ENCODE measurements at places on chromosomes 2 and 18.
A peak's percentile ranks its signal among the peaks of the same experiment; 100 is the strongest.

- no peak for DNase-seq
Observed at GRCh38 chr2:98648451-98648850, 40.1 kb downstream of the UNC50 start.

GRCh38 chr2:215825707-215826106 is 187.6 kb downstream of the MREG start:
- no peak for DNase-seq

- no peak for DNase-seq
Observed at GRCh38 chr18:29171892-29172755, 995.2 kb upstream of the CDH2 start.

DNA sequence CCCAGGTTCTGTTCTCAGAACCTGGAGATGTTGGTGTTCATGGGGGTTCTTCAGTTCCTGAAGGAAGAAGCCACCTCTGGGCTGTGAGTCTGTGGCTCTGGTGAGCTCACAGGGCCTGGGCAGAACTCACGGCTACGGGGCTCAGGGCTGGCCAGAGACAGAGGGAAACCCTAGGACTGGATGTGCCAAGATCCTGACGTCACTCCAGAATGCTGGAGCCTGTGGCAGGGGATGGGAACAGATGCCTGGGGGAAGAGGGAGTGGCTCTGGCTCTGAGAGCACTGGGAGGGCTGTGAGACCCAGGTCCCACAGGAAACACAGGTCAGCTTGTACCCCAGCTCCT is at the start of gene OTOF:
OTOF (minus strand) TSS at position 214 of the 343 bp plus-strand sequence.
- DNase-seq, result no peak

- no peak for DNase-seq
Observed at GRCh38 chr2:239202836-239203235, 198.0 kb downstream of the HDAC4 start.

DNA sequence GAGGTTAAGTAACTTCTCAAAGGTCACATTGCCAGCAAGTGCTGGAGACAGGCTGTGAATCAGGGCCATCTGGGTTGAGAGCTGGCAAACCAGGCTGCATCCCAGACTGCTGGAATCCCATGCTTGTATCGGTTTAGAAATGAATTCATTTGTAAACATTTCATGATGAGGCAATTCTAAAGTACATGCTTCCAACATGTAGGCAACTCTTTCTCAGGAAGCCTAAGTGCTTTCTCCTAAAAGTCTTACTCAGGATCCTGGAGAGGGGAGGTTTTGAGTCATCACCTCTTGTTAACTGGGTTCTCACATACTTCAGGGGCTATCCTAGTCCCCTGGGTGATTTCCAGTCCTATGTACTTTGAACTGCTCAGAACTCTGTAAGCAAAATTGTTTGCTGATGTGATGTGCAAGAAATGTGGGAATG is 416.5 kb downstream of the MEIS1 start:
- DNase-seq, result no peak

DNA sequence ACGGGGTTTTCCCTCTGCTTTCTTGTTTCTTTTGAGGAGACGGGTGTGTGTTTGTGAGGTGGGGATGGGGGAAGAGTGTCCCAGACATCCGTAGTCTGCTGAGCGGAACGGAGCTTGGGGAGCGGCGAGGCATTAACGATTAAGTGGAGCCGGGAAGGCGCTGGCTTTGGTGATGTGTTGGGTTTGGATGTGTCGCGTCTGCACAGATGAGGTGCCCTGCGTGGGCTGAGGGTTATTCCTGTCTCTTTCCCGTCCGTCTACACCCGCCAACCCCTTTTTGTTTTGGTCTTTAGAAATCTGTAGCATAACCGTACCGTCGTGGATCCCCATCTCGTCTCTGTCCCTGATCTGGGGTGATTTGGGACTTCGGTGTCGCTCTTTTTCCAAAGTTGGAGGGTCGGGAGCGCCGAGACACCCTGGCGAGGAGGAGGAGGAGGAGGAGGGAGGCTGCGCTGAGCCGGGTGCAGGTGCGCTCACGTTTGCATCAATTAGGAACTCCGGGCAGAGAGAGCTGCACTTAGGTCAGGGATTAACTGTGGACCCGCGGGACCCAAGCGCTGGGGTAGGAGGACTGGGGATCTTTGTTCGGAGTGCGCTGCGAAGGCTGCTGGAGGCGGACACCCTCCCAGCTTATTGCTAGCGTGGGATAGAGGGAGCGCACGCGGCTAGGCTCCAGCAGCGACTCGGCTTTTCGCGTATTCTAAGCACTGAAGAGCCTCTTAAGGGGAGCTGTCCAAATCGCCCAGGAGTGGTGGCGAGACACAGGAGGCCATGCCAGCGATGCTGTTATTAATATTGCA is 720.3 kb downstream of the DPP10 start:
- DNase-seq, result peak; percentile 44

- DNase-seq, result no peak
Observed at GRCh38 chr2:15145046-15145817, 415.9 kb downstream of the NBAS start.

DNA sequence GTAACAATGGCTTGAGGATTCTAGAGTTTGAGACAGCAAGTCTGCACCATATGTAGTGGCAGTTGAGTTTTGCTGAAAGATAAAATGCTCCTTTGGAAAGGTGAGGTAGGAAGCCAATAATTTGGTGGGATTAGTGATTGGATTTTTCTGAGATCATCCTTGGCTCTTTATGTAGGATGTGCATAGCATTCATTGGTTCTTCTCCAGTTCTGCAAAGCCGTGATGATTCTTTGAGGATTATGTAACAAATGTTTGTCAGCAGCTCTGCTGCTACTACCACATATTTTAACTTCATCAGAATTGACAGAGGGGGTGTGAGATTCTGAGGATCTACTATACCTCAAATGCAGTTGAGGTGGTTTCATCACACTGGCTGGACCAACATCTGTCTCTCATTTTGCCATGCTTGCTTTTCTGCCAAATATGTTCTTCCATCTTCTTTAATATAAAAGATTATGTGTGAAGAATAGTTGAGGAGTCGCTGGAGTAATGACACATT is 188.9 kb upstream of the RASGRP3 start:
- DNase-seq, result no peak

- DNase-seq, result no peak
Observed at GRCh38 chr2:222427646-222428301, 3.4 kb downstream of the SGPP2 start.

- peak; percentile 49 for DNase-seq
Observed at GRCh38 chr2:135913727-135914365, 37.6 kb upstream of the MCM6 start.

- no peak for DNase-seq
Observed at GRCh38 chr18:33749834-33750233, 171.8 kb downstream of the ASXL3 start.

DNA sequence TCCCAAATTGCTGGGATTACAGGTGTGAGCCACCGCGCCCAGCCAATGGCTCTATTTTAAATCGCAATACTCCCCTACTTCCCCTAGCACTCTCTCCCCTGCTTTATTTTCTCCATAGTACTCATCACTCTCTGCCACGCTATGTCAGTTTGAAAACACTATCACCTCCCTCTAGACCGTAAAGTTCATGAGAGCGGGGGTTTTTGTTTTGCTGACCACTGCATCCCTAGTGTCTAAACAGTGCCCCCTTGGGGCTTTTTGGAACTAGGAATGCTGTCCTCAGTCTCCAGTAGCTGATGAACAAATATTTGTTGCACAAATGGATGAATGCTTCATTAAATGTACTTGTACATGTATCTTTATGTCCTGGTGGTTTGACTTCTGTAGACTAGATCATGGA is 44.1 kb downstream of the ATOH8 start:
- DNase-seq, result peak; percentile 66

GRCh38 chr18:38052879-38053590 is 487.4 kb upstream of the CELF4 start:
- no peak for DNase-seq

- peak; percentile 99 for DNase-seq
Observed at GRCh38 chr2:6957910-6958615, 40.9 kb downstream of the RNF144A start.

DNA sequence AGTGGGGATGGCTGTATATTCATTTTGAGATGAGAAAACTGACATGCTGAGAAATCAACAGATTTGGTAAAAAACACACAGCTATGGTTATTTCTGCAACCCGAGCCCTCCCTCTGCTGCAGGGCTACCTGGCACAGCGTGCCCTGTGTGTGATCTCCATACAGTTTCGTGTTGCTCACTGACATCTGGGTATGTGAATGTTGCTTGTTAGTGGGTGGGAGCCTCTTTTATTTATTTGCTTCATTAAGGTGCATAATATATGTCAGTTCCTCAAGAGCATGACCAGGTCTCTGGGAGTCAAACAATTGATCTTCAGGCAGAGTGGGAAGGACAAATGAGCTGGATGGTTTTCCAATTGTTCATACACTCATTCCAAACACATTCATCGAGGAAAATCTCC is 139.1 kb upstream of the FHL2 start:
- DNase-seq, result no peak

- DNase-seq, result no peak
Observed at GRCh38 chr2:66058675-66059074, 376.2 kb upstream of the MEIS1 start.

DNA sequence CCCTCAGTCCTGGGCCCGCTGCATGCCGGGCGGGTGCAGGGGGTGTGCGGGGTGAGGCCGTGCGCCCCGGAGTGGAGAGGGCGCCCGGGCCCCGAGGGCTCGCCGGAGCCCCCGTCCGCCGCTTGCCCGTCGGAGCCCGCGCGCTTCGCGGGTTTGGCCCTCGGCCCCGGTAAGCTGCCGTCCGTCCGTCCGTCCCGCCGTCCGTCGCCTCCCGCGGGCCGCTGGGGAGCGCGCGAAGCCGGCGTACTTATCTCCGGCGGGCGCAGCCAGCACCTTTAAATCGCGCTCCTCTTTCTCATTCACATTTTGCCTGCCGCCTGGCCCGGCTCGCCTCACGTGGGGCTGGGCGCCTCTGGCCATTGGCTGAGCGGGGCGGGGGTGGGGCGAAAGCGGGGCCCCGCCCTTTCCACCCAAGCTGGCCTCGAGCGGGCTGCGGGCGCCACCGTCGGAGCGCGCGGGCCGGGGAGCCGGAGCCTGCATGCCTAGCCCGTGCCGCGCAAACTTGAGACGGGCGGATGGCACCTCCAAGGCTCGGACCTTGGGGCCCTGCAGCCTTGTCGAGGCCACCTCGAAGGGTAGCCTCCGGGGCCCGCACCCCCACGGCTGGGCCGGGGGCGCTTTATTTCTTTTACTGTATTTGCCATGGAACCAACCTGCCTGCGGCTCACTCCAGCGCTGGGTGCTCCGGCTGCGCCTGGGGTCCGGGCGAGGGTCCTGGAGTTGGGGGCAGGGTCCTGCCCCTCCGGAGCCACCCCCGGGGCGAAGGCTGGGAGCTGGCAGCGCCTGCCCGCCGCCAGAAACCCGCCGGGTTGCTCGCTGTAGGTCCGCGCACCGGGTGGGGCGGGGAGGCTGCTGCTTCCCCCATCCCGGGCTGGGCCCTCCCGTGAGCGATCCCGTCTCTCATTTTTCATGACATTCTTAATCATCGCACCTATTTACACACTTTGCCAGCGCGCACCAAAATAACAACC is at the start of gene GBX2:
GBX2 (minus strand) TSS at position 277 of the 971 bp plus-strand sequence. CDS start 415 bp downstream, outside the sequence.
- peak; percentile 40 for DNase-seq

DNA sequence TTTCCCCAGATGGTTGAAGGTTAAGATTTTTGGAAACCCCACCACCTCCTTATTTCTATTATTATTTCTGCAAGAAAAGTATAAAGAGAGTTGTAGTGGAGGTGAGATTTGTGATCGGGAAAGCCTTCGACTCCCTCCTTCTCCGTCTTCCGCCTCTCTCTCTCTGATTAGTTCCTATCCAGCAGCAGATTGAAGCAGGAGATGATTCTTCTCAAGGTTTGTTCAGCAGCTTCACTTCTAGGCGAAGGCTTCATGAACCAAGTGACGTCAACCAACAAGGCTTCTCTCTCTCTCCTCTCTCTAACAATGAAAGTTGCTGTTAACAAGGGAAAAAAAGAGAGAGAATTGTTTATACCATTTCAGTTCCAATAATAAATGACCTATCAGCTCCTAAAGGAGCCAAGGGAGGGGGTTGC is at the start of gene BAZ2B:
BAZ2B (minus strand) TSS at position 263 of the 416 bp plus-strand sequence. CDS start 137,829 bp downstream, outside the sequence.
- peak; percentile 7 for DNase-seq

- no peak for DNase-seq
Observed at GRCh38 chr2:224984637-224985036, 57.6 kb downstream of the DOCK10 start.

DNA sequence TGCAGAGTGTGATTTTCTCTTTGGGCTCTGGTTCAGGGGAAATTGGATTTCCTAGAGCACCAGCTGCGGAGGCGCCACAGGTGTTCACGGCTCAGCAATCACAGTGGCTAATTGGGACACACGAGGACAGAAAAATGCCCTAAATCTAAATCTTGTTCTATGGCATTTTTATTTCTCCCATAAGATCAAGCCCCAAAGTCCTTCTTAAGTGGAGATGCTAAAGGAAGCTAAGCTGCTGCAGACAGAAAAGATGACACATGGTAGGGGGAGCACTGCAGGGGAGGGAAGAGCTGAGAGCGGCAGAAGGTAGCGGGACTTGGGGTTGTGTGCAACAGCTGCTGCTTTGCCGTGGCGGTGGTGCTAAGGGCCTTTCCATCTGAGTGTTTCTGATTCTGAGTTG is 280.6 kb downstream of the MYT1L start:
- DNase-seq, result peak; percentile 95

DNA sequence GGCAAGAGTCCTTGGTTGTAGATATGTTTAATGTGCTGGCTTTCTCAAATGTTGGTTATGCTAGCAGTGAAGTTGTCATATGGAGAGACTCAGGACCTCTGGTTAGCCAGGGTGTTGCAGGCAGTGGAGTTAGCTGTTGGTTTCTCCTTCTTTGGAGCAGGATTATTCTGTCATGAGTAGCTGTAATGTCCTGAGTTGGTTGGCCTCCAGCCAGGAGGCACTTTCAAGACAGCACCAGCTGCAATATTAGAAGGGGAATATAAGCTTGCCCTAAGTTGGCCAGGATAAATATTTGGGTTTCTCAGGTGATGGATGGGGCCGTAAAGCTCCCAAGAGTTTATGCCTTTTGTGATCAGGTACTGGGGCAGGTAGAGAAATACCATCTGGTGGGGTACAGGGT is 65.5 kb downstream of the MSTN start:
- no peak for DNase-seq

DNA sequence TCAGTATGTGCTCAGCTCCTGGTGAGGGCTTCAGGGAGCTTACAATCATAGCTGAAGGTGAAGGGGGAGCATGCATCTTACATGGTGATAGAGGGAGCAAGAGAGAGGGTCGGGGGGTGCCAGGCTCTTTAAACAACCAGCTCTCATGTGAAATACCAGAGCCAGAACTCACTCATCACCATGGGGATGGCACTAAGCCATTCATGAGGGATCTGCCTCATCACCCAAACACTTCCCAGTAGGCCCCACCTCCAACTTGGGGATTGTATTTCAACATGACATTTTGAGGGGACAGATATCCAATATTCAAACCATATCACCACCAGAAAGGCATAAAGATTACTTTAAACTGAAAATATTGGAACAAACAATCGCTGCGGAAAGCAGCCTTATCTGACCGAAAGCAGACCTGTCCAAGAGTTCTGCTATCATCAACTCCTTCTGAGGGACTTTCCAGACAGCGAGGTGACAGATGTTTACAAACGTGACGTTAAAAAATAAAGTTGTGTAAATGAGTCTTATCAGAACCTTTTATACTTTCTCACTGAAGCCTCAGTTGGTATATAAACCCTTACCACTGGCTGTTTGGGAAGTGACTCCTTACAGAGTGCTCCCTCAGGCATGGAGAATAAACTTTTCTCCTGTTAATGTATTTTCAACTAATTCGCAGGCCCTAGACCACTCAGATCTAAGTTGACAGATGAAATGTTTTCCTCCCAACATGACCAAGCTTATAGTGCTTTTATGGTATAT is 35.5 kb upstream of the PTH2R start:
- DNase-seq, result no peak

GRCh38 chr2:64751286-64752260 is 97.9 kb upstream of the SERTAD2 start:
- peak; percentile 100 for DNase-seq

GRCh38 chr18:48949606-48950535 is 894 bp downstream of the SMAD7 start:
- peak; percentile 48 for DNase-seq

- DNase-seq, result no peak
Observed at GRCh38 chr2:163046615-163047014, 208.0 kb upstream of the KCNH7 start.

All from NCI-H524 (cell line).